ENCODE measurements at places on chromosomes 4 and X. TPM values are rescaled to one million over a fixed set of nuclear protein-coding genes. Genes with fewer than 3 reads are reported as not detected.

The SMIM31 gene
- not detected for total RNA-seq

DNA sequence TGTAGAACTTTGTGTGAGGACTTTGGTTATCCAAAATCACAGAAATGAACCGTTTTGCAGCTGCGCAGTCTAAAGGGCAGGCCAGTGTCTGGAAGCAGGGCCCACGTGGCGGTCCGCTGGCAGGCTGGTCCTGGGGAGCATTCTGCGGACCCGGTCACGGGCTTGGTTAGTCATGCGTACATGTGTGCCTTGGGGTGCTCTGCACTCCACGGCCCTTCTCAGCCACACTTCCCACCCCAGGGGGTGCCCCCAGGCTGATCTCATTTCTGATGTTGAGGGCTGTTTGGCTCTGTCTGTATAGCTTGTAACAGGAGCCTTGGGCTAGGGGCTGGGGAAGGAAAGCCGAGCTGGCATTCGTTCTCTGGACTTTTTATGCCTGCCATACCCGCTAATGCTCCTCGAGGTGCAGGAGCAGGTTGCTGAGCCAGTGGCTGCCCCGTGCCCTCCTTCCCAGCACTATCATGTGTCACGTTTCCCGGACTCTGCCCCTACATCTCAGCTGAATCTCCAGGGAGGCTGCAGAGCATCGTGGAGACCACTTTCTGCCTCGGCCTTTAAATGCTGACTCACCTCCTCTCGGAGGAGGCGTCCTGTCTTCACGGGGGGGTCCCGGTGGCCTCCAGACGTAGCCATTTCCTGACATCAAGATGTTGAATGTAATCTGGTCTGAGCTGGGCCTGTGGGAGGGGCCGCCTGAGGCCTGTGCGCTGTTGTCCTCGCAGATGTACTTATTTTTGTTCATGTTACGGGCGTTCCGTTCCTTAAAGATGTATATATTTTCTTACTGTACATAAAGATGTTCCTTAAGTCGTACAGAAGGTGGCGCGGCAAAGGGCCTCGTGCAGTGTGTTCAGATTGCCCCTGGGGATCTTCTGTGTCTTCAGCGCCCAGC is 11.4 kb upstream of the TADA2B start:
- DNase-seq: peak; percentile 47

- no peak for DNase-seq
These were observed 42.8 kb downstream of the MAGEB17 start for GRCh38 chrX:16210061-16210460.

GRCh38 chrX:7062903-7063302 is 84.6 kb upstream of the STS start:
- DNase-seq: no peak

DNA sequence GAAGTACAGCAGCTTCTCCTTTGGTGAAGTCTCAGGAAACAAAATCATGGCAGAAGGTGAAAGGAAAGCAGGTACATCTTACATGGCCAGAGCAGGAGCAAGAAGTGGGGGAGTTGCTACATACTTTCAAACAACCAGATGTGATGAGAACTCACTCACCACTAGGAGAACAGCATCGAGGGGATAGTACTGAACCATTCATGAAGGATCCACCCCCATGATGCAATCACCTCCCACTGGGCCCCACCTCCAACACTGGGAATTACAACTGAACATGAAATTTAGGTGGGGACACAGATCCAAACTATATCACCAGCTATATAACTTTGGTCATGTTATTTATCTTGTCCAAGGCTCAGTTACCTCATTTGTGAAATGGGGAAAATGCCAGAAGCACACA is 159.4 kb downstream of the OPHN1 start:
- DNase-seq: no peak

The CLIC2 gene
- total RNA-seq: 19.2 TPM

GRCh38 chr4:94307231-94307871 is 35.3 kb downstream of the HPGDS start:
- peak; percentile 21 for DNase-seq

DNA sequence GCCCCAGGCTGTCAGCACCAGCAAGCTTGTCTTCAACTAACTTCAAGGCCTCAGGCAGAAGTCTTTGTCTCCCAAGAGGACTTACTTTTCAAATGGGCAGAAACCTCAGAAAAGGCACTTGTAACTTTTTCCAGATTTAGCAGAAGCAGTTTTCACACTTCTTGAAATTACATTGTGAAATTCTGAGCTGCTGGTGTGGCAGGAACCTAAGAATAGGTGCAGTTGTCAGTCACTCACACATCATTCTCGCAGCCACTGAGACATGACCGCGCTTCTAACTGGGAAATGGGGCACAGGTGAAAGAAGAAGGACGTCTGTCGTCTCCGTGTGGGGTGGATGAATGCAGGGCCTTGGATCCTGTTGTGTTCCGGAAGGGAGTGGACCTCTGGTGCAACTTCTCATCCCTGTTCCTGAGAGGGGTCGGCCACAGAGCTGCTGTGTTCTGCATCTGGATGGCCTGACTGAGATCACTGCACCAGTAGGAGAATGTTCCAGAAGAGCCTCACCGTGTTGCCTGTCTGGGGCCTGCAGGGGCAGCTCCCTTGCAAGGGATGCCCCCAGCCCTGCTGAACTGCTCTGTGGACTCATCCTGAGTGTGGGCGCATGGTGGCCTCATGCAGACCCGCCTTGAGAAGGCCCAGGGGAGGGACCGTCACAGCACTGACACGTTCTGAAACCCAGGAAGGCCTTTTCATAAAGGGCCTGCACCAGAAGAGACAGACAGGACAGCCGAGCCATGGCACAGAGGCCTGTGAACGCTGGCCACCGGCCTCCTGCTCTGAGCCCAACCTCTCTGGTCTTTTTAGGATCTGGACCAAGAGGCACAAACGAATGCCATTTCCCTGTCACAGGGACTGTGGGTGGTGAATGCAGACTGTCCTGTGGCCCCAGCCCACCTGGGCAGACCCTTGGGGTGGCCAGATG is 18.7 kb downstream of the NAT8L start:
- DNase-seq: no peak

The HSFX4 gene
- total RNA-seq: not detected

DNA sequence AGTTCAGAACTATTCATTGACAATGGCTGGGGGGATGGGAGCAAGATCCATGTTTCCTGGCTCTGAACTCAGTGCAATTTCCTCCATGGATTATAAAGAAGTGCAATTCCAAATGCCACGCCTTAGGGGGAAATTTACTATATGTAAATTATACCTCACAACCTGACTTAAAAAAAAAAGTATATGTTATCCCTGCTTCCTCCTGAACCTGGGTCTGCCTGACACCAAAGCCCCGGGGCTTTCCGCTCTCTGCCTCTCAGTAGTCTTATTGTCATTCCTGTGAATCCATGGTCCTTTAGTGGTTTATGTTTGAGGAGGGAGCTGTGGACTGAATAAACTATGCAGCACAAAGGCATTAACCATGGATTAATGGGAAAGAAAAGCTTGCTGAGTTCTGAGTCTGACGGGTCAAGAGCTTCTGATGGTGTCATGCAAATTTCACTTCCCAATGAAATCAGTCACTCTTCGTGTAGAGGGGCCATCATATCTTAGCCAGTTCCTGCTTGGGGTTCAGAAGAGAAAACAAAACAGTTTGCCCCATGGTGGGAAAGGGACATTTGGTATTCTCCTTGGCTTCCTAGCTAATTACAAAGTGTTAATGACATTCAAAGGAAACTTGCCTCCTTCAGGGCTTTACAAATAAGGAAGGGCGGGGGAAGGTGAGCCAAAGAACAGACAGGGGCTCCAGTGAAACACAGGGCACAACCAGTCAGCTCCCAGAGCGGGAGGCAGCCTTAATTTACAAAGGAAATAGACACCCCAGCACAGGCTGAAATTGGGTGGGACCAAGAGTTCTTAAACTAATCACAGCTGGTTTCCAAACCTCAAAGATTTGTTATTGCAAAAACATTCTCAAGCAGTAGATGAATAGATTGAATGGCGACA is 14.3 kb downstream of the FAM9C start:
- peak; percentile 73 for DNase-seq

GRCh38 chrX:68261060-68261672 is 172.1 kb downstream of the OPHN1 start:
- no peak for DNase-seq

DNA sequence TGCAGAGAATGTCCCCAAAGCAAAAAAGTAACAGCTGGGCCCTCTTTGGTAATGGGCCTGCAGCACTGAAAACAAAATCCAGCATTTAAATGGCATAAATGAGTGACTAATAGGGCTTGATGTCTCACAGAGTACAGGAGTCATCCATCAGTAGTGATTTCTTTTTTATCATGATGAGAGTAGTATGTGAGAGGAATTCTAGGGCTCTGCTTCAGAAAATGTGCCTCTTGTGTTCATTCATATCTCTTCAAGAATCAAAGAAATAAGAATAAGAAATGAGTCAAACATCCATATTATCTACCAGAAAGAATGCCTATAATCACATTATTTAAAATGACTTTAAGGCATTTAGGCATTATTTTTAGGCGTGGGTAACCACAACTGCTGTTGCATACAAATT is 792.9 kb upstream of the HTR2C start:
- no peak for DNase-seq

DNA sequence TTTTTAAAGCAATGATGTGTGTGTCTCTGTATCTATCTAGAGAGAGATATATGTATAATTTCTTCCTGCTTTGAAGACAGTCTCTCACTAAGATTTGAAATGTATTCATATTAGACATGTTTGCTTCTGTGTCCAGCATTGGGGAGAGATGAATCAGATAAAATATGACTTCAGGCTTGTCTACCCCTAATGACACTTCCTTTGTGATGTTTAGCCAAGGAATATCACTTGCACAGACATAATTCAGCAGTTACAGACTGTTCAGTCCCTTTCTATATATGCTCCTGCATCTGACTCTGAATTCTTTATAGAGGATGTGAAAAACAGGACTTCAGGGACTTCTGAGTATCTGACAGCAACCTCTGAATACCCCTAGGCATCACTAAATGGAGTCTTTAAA is 158.4 kb downstream of the DCLK2 start:
- peak; percentile 30 for DNase-seq

The UGT8 gene
- 0.05 TPM for total RNA-seq

- DNase-seq: no peak
These were observed 735.8 kb downstream of the RPA4 start for GRCh38 chrX:97619499-97619898.

The SMARCA1 gene
- total RNA-seq: 48.0 TPM

DNA sequence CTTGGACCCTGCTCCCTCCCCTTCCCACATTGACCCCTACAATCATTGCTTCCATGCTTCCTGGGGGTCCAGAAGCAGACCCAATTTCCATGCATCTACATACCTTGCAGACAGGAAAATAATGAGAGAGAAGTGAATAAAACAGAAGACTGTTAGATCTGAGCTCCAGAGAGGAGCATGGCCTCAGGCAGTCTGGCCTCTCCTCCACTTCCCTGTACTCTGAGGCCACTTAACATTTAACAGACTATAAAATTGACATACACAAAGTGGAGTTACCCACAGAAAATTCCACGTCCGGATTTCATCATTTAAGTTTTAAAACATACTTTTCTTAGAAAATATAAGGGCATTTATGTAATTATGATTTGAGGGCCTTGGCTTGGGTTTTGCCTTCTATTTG is 2.1 kb upstream of the PRSS12 start:
- no peak for DNase-seq

The CACNA1F gene
- 0.05 TPM for total RNA-seq

GRCh38 chr4:1715002-1715758 is 3.1 kb upstream of the SLBP start:
- peak; percentile 41 for DNase-seq

The KLKB1 gene
- total RNA-seq: 0.34 TPM

- no peak for DNase-seq
These were observed 350.1 kb downstream of the C4orf33 start for GRCh38 chr4:129446074-129446473.

- DNase-seq: no peak
These were observed 31.5 kb upstream of the GK2 start for GRCh38 chr4:79439489-79439888.

The CENPI gene
- 30.2 TPM for total RNA-seq

The FAM13A gene
- total RNA-seq: 1.3 TPM

DNA sequence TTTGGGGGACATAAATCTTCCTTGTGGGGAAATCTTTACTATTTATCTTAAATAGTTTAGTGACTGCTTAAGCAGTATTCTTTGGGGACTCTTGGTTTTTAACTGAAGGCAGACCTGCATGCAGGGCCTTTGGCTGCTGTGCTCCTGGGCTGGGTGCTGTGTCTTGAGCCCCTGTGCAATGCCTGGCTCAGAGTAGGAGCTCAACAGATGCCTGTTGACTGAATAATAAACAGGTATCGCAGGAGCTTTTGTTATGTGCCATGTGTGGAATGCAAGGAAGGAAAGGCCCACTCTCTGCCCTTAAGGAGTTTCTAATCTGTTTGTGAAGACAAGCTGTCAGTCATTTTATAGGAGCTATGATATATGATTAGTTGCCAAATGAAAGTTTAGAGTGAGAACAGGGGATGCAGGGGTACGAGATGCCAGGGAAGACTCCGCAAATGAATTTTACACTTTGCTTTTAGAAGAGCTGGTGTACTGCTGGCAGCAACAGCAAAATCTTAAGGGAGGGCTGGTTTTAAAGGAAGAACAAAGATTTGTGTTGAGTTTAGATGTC is 6.7 kb downstream of the GAB1 start:
- DNase-seq: no peak

- DNase-seq: no peak
These were observed 4.8 kb upstream of the TMEM154 start for GRCh38 chr4:152684587-152684986.

GRCh38 chr4:157005193-157005592 is 33.6 kb upstream of the PDGFC start:
- DNase-seq: no peak

The WWC2 gene
- total RNA-seq: 43.8 TPM

DNA sequence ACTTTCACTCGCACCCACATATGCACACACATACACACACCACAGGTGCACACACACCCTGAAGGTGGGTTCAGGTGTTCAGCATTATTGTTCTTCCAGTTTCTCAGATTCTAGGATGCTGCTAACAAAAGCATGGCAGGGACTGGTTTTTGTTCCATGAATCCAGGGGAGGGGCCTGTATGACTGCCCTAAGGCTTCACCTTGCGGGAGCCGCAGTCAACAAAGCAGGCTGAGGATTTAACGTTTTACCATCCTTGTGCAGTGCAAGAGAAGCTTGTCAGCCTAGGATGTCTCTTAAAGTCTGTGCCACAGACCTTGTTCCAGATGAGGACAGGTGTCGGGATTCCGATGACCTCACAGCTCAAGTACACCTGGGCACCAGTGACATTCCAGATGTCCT is 61.8 kb downstream of the POLR2B start:
- DNase-seq: no peak

- no peak for DNase-seq
These were observed 368.4 kb downstream of the PRDM5 start for GRCh38 chr4:120554086-120554485.

DNA sequence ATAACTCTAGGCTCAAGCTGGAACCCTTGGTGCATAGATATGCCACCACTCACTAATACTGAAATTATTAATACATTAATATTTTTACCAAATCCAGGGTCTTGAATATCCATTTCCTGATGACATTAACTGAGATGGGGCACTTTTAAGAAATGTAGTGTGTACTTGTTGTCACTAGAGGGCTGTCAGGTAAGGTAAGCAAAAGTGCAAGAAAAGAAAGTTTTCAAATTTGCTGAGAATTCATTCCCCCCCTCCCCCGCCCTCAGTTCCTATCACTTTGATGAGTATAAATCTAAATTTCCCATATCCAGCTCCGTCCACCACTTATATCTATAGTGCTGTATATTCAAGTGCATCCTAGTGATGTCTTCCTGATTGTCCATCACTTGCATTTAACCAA is 20.5 kb upstream of the WDR44 start:
- peak; percentile 24 for DNase-seq

The DAPP1 gene
- not detected for total RNA-seq
